ENCODE measurements at places on chromosomes 13 and 19. TPM values are rescaled to one million over a fixed set of nuclear protein-coding genes. Genes with fewer than 3 reads are reported as not detected.

The ZNF418 gene
- 6.3 TPM for total RNA-seq

The CFAP97D2 gene
- not detected for total RNA-seq

The LRRC25 gene
- total RNA-seq: not detected

The ERCC1 gene
- total RNA-seq: 67.4 TPM

The C19orf18 gene
- not detected for total RNA-seq

The VSIG10L gene
- 2.5 TPM for total RNA-seq

The CCDC97 gene
- total RNA-seq: 11.3 TPM

The UHRF1 gene
- 29.5 TPM for total RNA-seq

The ZNF497 gene
- 0.93 TPM for total RNA-seq

The CLDND2 gene
- not detected for total RNA-seq

The ITPKC gene
- total RNA-seq: 9.3 TPM

The FPR1 gene
- 0.34 TPM for total RNA-seq

The LACC1 gene
- 5.6 TPM for total RNA-seq

The CLEC11A gene
- total RNA-seq: 5.5 TPM

The ZNF8 gene
- total RNA-seq: 3.8 TPM

The ZNF799 gene
- total RNA-seq: 3.5 TPM

The ITGBL1 gene
- 0.73 TPM for total RNA-seq

The PSG2 gene
- not detected for total RNA-seq

The NLRP4 gene
- total RNA-seq: not detected

The ATP12A gene
- total RNA-seq: not detected

The SIGLEC12 gene
- total RNA-seq: not detected

The PCDH9 gene
- total RNA-seq: 5.7 TPM

The TTC9B gene
- total RNA-seq: not detected

The ARGLU1 gene
- total RNA-seq: 29.9 TPM

The CEACAM7 gene
- total RNA-seq: not detected

The SYCN gene
- total RNA-seq: not detected

The EXOC3L2 gene
- total RNA-seq: 0.34 TPM

The DLL3 gene
- 0.73 TPM for total RNA-seq

The RAB3D gene
- 6.3 TPM for total RNA-seq

The S1PR5 gene
- under 0.01 TPM for total RNA-seq

The PINLYP gene
- total RNA-seq: 5.5 TPM

The NRTN gene
- 2.0 TPM for total RNA-seq

The OR7C1 gene
- total RNA-seq: 1.5 TPM

The HIPK4 gene
- 0.31 TPM for total RNA-seq

The ZNF30 gene
- 3.0 TPM for total RNA-seq

The SIGLEC14 gene
- total RNA-seq: not detected

The SLC15A1 gene
- not detected for total RNA-seq

The FREM2 gene
- total RNA-seq: 0.34 TPM

The ARHGEF1 gene
- 40.3 TPM for total RNA-seq

The ZNF878 gene
- total RNA-seq: 0.31 TPM

The ZNF578 gene
- total RNA-seq: 0.69 TPM

The URAD gene
- total RNA-seq: not detected

The GRIK5 gene
- under 0.01 TPM for total RNA-seq

The LATS2 gene
- total RNA-seq: 19.0 TPM

The CEACAM21 gene
- total RNA-seq: not detected

The NKPD1 gene
- 0.15 TPM for total RNA-seq

The SULT2A1 gene
- not detected for total RNA-seq

The OR10H1 gene
- not detected for total RNA-seq

The ADGRE1 gene
- total RNA-seq: under 0.01 TPM

The CYP2F1 gene
- not detected for total RNA-seq
